CD4-positive, alpha-beta T cell treated with Interleukin-10 for 1 hour (primary cell): ENCODE measurements at places on chromosomes 11 and 22.

DNA sequence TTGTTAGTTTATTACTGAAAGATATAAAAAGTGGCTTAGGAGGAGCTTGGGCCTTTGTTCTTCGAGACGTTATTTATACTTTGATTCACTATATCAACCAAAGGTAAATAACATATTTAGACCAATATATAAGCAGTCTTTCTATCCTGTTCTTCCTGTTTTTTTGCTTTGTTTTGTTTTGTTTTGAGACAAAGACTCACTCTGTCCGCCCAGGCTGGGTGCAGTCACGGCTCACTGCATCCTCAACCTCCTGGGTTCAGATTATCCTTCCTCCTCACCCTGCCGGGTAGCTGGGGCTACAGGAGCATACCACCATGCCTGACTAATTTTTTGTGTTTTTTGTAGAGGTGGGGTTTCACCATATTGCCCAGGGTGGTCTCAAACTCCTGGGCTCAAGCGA is 66.8 kb downstream of the ATM start:
- no peak for DNase-seq

- no peak for DNase-seq
Observed at GRCh38 chr11:79896258-79896657, 455.4 kb upstream of the TENM4 start.

DNA sequence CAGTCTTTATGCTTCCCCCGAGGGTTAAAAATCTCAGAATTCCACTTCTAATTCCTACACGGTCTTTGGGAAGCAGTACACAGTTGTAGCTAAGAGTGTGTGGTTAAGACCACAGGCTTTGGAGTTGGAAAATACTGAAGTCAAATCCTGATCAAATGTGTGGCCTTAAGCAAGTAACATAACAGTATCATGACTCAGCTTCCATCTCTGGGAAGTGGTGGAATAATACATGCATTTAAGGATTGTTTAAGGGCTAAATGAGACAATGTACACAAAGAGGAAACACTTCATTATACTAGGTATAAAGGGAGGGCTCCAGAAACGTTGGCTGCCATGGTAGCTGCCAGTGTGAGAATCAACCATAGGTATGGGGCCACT is 71.5 kb downstream of the FAT3 start:
- no peak for DNase-seq

- DNase-seq, result no peak
Observed at GRCh38 chr11:111524056-111524455, 9.5 kb downstream of the HOATZ start.

GRCh38 chr11:11602011-11602410 is 19.8 kb downstream of the GALNT18 start:
- no peak for DNase-seq

- no peak for DNase-seq
Observed at GRCh38 chr11:135008001-135008405, 596.0 kb upstream of the B3GAT1 start.

GRCh38 chr11:106231591-106231990 is 154.1 kb downstream of the AASDHPPT start:
- no peak for DNase-seq

GRCh38 chr11:19714387-19715363 is 2.0 kb downstream of the NAV2 start:
- no peak for DNase-seq

DNA sequence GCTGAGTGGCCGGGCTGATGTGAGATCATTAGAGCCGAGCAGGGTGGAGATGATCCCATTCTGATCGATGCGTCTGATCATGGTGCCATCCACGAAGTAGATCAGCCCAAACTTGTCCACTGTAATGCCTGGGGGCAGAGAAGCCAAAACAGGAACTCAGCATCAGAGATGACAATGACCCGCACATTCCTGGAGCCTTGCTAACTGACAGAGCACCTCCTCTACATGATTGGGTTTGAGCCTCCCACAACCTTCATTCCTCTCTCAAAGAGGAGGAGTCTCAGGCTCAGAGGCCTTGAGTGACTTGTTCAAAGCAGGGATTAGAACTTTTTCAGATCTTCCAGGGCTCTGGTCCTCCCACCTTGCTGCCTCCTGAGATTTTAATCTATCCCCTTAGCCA is 133.7 kb upstream of the NARS2 start:
- DNase-seq, result no peak

DNA sequence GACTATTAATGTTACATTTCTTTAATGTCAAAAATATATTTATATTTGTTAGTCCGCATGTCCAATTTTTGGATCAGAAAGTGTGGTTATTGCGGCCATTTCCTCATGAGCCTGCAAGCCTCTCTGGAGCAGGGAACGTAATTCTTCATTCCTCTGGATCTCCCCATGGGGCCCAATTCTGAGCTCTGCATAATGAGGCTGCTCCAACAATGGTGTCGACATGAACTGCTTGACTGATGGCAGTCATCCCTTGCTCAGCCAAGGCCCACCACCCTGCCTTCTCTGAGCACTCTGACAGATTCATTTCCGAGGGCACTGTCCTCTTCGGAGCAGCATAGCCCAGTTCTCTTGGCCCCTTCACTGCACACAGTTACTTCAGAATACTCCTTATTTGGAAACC is 3.1 kb upstream of the HEPACAM start:
- DNase-seq, result no peak

DNA sequence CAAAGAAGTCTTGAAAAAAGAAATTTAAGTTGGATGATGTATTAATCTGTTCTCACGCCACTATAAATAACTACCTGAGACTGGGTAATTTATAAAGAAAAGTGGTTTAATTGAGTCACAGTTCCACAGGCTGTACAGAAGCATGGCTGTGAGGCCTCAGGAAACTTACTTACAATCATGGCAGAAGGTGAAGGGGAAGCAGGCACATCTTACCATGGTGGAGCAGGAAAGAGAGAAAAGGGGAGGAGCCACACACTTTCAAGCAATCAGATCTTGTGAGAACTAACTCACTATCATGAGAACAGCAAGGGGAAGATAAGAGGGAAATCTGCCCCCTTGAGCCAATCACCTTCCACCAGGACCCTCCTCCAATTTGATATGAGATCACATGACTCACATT is 65.7 kb upstream of the AMOTL1 start:
- no peak for DNase-seq

DNA sequence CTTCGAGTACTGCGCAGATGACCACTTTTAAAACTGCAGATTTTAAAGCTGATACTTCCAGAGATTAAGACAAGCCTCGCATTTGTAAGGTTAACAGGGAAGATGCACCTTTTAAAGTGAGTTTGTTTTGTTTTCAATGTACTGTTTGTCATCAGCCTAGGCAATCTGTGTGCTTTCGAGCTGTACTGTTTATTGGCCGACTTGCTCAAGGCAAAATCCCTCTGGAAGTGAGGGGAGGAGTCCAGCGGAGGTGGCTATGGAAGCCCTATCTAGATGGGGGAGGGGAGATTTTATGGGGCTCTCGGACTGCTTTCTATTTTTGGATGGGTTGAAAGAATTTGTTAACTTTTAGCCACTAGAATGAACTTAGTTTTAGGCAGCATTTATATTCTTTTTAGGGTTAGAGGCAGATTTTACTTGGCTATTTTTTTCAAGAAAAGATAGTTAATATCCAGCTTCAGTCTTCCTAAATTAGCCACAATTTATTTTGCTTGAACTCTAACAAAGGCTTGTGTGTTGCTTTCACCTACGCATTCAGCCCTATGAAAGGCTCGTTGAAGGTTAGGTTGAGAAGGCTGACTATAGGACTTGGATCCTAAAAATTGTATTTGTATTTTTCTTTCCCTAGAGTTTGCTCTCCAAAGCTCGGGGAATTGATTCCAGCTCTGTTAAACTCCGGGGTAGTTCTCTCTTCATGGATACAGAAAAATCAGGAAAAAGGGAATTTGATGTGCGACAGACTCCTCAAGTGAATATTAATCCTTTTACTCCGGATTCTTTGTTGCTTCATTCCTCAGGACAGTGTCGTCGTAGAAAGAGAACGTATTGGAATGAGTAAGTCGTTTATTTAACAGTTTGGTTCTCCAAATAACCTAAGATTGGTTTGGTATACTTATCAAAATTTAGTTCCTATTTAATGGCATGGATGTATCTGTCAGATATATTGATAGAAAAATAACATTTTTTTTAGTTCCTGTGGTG is 2.1 kb downstream of the WEE1 start:
- peak; percentile 38 for DNase-seq

DNA sequence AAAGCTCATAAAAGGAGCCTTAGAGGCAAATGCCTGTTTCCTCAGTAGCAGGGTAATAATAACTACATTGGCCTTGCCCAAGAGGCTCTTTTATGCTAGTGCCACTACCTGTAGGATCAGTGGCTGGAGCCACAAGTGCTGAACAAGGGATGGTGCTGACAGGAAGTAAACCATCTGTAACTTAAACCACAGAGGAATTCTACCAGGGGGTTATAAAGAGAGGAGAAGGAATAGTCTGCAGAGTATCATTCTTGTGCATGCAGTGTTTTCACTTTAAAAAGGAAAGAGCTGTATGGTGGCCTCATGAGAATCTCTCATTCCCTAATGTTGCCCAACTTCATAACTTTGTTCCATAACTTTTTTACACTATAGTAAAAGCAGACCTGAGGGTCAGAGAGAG is 168.1 kb downstream of the DBX1 start:
- no peak for DNase-seq

DNA sequence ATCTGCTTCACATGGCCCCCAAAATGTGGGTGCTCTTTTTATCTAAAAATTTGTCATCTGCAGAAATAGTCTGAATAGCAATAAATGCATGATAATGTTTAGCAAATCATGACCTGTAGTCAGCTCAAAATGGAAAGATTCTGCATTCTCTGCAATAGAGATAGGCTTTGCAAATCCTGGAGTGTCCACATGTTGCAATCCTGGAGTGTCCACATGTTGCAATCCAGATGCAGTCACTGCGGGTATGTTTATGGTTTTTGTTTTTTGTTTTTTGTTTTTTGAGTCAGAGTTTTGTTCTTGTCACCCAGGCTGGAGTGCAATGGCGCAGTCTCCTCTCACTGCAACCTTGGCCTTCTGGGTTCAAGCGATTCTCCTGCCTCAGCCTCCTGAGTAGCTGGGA is 20.2 kb upstream of the LRRC32 start:
- DNase-seq, result no peak

GRCh38 chr11:92259861-92260260 is 35.2 kb downstream of the FAT3 start:
- DNase-seq, result no peak

DNA sequence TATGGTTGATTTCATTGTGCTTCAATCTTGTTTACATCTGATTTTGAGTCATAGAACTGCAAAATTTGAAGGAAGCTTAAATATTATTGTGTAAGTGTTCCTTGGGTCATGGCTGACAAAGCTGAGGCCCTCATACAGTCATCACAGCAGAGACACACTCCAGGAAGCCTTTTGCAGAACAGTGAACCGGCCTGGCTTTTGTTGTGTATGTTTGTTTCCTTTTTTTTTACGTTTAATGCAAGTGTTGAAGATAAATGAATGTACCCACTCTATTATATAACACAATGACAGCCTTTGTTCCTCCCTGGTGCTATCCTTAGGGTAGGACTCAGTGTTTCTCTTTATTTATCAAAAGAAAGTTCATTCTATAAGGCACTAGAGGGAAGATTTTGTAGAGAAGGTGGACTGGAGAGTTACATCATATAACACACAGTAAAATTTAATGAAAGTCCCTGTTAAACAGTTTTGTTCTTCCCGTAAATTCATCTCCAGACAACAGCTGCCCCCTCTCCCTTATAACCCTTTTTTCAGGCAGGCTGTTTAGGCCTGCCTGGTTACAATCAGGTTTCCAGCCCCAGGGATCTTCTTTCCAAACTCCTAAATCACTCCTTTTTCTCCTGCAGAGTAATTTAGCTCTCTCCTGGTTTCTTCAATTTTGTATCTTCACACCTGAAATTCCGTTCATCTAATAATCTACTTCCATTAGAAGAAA is 34.3 kb upstream of the CSTF3 start:
- no peak for DNase-seq

GRCh38 chr22:26656891-26657851 is at the start of gene MIAT:
Gene MIAT, plus strand, starts transcription at chr22:26657588.
- peak; percentile 79 for DNase-seq

- peak; percentile 31 for DNase-seq
Observed at GRCh38 chr22:39773976-39774539, 119.5 kb downstream of the ENTHD1 start.

- peak; percentile 14 for DNase-seq
Observed at GRCh38 chr11:125070699-125071254, 7.7 kb downstream of the SLC37A2 start.

- DNase-seq, result no peak
Observed at GRCh38 chr11:127049486-127049885, 48.9 kb upstream of the KIRREL3 start.

DNA sequence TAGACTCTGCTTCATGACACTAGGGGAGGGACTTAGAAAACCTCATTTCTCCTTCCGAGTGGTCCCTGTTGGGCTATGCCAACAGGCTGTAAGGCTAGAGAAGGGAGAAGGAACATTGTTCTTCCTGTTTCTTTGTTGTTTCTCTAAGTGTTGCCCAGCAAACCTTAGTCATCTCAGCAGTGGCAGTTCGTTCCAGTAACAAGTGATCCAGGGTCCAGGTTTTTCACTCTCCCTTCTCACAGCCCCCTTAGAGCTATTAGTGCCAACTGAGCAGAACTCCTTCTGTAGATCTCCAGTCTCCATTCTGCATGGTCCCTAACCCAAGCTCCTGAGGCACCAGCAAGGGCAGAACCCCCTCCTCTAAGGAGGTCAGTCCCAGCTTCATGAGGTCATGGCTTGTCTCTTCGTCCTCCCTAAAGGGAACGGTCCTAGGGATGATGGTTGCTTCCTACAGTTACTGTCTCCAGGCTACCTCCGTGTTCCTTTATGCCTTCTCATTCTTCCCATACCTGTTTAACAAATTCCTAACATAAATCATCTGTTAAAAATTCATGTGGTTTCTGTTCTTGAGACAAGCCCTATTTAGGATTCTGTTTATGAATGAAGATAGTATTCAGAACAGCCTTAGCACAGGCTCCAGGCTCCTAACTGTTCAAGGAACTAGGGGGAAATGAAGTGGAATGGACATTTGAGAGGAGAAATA is 168.6 kb upstream of the UBASH3B start:
- DNase-seq, result no peak

DNA sequence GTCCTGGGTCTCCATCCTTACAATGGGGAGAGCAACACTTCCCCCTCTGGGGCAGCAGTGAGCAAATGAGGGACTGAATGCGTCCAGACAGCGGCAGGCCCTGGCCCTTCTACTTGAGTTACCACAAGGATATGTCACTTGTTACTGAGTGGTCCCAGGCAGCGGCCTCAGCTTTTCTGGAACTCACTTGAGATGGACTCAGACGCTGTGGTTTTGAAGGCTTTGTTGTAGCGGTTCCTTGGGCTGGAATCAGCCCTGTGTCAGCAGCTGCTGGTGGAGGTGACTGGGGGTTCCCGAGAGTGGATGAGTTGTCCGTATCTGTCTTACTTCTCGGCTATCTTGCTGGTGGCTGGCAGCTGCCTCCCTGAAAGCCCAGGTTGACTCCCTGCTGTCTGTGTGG is 77.0 kb downstream of the MICAL2 start:
- DNase-seq, result no peak

DNA sequence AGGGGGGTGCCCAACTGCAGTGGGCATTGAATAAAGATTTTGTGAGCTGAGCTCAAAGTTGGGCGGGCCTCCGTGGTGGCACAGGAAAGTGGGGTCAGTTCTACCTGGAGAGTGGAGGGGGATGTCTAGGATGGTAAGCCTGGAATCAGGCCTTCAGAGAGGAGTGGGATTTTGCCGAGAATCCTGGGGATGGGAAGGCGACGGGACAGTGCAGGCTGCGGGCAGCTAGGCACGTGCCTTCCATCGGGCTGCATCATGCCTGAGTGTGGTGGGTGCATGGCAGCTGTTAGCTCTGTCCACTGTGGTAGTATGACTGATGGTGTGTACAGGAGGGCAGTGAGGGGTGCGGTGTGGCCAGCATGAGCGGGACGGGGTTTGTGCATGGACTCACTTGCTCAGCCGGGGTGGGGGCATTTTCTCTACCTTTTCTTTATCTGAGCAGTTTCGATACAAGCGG is 3.6 kb downstream of the SHANK3 start:
- DNase-seq, result no peak

- no peak for DNase-seq
Observed at GRCh38 chr22:28348613-28349609, 330.7 kb downstream of the TTC28 start.
